ENCODE measurements at places on chromosomes 1 and 21. TPM values are rescaled to one million over a fixed set of nuclear protein-coding genes. Genes with fewer than 3 reads are reported as not detected.

DNA sequence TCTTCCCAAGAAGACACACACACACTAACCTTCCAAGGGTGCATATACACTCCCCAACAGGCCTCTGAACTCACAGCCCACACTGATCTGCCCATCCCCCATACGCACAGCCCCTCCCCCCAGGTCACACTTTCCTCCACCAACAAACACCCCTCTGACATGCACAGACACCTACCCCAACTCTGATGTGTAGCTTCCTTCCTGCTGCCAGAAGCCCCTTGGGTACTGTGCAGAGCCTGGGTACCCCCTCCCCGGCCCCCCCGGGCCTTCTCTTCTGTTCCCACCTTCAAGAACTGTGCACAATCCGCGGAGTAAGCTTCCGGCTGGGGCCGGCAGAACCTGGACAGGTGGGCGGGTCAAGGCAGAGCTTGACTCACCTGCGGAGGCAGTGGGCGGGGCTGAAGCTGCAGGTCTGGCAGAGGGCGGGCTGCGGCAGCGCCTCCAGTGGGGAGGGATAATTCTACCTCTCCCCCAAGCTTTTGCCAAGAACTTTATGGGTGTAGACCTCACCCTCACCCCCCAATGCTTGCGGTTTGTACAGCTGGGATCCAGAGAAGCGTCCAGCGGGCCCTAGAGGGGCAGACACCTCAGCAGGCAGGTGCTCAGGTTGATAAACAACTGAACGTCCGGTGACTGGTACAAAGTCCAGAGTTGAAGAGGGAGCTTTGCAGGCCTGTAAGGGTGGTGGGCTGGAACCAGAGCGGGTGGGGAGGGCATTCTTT is at the start of gene C1orf210:
TSS of gene C1orf210 (minus strand) at position 313 of the 722 bp plus-strand sequence. CDS start 2,311 bp downstream, outside the sequence.
- no peak within 1 kb of the TSS for H3K4me3 ChIP-seq
- H3K4me1 ChIP-seq, result peaks cover 3% of the 10 kb centered on the region
- no peak for DNase-seq
- no peak within 1 kb of the TSS for H3K27ac ChIP-seq
- no peaks in the 10 kb centered on the region for H3K36me3 ChIP-seq
- H3K27me3 ChIP-seq, result no peaks in the 10 kb centered on the region

DNA sequence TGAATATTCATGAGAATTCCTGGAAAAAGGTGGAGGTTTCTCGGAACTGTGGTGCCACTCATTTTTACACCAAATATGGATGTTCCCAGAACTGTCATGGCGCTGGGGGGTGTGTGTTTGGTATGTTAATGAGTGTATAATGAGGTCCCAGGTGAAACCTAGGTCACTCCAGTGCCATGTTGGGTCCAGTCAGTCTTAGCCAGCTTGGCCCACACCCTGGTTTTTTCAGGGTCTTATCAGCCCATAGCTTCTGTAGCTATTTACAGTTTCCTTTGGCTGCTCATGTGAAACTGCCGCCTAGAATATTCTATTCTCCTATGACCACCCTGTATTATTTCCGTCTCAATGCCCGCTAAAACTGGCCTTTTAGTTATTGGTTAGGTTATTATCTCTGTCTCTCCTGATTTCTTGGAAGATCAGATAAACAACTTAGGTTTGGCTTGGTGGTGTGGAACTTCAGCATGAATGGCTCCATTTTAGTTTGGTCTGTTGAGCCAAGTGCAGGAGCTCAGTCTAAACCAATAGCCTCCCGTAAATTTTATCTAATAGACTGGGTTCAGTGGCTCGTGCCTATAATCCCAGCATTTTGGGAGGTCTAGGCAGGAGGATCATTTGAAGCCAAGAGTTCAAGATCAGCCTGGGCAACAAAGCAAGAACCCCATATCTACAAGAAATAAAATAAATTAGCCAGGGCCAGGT is 42.1 kb upstream of the EDARADD start:
- H3K4me1 ChIP-seq, result peaks cover 3% of the 10 kb centered on the region
- no peak overlapping the region for H3K27ac ChIP-seq
- H3K36me3 ChIP-seq, result no peaks in the 10 kb centered on the region
- no peak for DNase-seq
- no peak overlapping the region for H3K4me3 ChIP-seq

DNA sequence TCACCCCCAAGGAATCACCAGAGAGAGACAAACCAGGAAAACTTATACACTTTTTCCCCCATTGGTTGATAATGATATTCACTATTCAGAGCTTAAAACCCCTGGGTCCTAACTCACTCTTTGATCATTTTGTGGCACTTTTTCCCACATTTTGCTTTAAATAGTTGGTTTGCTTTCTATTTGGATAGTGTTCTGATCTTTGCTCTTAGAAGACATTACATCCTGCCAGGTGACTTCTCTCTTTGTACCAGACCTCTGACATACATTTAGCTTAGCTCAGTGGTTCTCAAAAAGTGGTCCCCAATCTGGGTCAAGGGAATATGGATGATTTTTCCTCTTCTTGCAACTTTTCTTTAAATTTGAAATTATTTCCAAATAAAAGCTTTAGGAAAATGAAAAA is 228.4 kb downstream of the RPS6KC1 start:
- no peaks in the 10 kb centered on the region for H3K36me3 ChIP-seq
- H3K27ac ChIP-seq, result no peak overlapping the region
- no peak overlapping the region for H3K4me3 ChIP-seq
- H3K4me1 ChIP-seq, result no peaks in the 10 kb centered on the region

DNA sequence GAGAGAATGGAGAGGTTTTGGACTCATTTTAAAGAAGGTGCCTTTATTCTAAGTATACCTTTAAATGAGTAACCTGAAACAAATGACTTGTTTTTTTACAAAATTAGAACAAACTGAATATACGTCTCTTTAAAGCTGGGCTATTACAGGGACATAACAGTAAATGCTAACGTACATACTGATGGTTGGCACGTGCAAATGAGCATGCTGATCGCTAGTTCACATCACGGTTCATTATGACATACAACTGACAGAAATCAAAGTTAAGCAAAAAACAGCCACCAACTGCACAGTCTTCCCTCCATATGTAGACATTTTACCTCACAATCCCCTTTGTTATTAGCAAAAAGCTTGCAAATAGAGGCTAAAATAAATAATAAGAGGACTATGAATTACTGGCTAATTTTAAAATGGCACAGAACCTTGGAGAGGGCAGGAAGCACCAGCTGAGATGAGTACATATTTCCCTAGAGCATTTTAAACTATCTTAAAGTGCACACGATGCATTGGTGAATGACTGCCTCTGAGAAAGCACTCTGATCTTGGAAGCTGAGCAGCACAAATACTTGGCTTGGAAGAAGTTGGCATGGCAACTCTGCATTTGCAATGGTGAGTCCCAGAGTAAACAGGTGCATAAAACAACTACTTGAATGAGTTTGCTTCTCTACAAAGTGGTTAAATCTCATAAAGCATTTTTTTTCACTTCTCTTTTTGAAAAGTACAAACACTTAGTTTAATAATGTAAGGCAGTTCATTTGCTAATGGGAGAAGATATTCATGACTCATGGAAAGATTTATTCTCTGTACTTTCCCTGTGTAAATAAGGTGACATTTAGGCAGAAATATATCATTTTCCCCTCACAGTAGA is 204.7 kb downstream of the LHX8 start:
- H3K27me3 ChIP-seq, result no peaks in the 10 kb centered on the region
- H3K4me1 ChIP-seq, result no peaks in the 10 kb centered on the region
- no peak overlapping the region for H3K4me3 ChIP-seq
- H3K27ac ChIP-seq, result no peak overlapping the region
- no peaks in the 10 kb centered on the region for H3K36me3 ChIP-seq

Gene CDC20
- total RNA-seq, result 48.6 TPM

Gene EIF3I
- 97.7 TPM for total RNA-seq

Gene TMEM79
- total RNA-seq, result 4.6 TPM

Measured in testis (tissue), 5 donors.